ENCODE measurements at places on chromosomes 12 and 14.

DNA sequence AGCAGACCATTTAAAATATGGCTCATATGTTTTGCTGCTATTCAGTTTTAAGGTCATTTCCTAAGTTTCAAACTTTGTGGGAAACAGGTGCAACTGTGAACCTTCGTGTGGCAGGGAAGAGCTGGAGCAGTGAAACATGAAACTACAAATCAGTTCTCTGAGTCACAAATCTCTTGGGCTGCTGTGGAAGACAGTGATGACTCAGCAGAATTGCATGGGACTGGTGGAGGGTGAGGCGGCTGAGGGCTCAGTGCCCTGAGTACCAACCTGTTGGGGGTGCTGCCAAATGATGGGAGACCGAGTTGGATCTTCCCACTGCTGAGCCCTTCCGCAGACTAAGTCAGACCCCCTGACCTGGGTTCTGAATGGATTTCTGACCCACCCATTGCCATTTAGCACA, 8.4 kb upstream of the CALM1 start:
- DNase-seq = peak; percentile 60

GRCh38 chr14:54220071-54220703, 176.6 kb upstream of the CDKN3 start:
- DNase-seq = peak; percentile 28

GRCh38 chr12:3225796-3226180, 148.6 kb downstream of the TSPAN9 start:
- no peak for DNase-seq

DNA sequence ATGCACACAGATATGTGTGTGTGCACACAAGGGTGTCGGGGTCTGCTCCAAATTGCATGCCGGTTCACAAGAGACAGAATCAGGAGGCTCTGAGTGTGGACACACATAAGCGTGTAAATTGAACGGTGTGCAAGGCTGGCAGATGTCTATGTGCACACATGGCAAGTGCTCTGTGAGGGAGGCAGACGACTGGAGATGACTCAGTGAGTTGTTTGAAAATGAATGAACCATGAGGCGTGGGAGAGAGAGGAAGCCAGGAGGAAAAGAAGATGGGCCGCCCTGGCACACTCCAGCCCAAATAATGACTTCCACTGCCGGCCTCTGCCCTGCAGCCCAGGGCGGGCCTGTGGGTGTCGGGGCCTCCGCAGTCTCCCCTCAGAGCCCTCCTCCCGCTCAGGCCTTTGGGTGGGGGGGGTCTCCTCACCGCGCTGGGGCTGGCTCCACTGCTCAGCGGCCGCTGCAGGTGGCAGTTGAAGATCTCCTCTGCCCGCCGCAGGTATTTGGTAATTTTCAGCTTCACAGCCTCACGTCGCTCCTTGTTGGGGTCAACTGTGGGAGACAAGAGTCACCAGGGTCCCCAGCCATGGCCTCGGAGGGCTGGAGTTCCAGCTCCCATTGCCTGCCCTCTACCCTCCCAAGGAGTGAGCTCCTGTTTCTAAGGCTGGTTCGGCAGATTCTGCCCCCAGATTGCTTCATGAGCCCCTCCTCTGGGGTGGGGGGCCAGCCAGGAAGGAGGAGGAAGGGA, 3.5 kb downstream of the RPS6KL1 start:
- no peak for DNase-seq

All from thyroid gland (tissue), 4 donors.